ENCODE measurements at places on chromosomes 6 and 20. TPM values are rescaled to one million over a fixed set of nuclear protein-coding genes. Genes with fewer than 3 reads are reported as not detected.

DNA sequence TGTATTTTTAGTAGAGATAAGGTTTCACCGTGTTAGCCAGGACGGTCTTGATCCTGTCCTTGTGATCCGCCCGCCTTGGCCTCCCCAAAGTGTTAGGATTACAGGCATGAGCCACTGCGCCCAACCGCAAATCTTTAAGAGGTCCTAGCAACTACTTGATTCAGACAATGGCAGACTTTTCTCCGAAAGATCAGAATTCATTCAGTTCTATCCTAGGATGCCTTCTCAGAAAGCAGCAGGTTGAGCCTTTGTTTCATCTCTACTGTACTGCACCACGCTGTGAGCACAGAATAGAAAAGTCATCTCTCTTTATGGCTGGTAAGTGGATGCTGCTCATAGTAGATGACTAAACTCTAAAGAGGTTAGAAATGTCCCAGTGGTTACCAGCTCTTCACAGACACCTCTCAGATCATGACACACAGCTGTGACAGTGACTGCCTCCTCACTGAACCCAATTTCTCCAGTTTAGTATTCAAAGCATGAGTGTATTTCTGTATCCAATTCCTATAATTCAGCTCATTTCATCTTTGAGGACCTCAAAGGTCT lies 6.0 kb upstream of the HSF2 start:
- DNase-seq: no peak

DNA sequence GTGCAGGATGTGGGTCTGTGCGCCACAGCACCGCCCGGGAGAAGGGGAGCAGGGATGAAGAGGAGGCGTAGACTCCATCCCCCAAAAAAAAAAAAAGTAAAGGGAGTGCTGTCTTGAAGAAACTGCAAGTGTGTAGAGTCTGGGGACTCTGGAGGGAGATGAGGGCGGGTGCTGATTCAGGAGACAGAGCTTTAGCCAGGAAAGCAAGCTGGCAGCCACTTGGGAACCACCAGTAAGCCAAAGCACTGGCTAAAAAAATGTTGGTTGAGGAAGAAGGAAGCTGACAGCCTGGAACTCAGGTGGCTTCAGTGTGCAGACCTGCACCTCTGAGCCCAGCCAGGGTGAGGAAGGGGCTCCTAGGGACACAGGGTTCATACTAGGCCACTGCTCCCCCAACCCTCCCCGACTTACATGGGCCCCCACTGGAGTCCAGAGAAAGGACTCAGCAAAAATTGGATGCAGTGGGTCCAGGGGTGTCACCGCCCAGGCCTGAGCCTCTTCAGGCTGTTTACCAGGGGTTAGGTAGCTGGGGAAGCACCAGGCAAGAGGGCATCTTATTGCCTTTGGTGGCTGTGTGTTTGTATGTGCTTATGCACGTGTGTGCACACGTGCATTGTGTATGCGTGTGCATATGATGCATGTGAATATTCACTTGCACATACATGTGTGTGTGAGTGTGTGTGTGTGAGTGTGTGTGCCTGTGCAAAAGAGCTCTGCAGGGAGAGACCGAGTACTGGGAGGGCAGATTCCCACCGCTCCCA lies 153.5 kb upstream of the MLN start:
- no peak for DNase-seq

- no peak for DNase-seq
Measured at GRCh38 chr6:15901141-15902115, 227.5 kb upstream of the MYLIP start.

GRCh38 chr6:90420500-90420899 lies 123.9 kb upstream of the BACH2 start:
- DNase-seq: no peak

DNA sequence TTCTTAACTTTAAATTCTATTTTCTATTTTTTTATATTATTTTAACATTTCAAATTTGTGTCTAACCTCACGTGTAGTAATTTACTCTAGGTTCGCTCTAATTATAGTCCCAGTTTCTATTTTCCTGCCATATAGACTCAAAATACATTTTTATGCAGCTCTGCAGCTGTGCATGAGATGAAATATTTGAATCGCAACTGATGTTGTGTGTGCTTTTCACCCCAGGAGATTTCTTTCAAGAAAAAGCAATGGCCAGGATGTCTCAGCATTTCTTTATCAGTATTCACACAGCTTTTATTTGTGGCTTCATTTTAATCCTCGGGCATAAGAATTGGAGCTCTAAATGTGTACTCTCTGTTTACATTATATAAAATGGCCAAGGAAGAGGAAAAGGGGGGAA lies 157.6 kb downstream of the HDGFL1 start:
- no peak for DNase-seq

DNA sequence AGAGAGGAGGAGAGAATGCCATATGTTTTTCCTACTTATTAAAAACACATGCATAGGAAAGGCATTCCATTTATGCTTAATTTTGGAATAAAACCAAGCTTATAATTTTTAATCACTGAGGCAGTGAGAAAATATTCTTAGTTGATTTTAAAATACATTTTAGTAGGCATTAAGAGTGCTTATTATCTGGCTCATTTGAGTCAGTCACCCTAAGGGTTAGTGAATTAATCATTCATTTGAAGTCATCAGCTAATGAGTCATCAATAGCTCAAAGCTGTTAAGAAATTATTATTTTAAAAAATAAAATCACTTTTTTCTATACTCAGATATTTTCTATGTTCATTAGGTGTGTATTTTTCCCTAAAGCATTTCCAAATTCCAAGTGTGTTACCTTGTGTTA lies 81.6 kb downstream of the TMEM200A start:
- no peak for DNase-seq

DNA sequence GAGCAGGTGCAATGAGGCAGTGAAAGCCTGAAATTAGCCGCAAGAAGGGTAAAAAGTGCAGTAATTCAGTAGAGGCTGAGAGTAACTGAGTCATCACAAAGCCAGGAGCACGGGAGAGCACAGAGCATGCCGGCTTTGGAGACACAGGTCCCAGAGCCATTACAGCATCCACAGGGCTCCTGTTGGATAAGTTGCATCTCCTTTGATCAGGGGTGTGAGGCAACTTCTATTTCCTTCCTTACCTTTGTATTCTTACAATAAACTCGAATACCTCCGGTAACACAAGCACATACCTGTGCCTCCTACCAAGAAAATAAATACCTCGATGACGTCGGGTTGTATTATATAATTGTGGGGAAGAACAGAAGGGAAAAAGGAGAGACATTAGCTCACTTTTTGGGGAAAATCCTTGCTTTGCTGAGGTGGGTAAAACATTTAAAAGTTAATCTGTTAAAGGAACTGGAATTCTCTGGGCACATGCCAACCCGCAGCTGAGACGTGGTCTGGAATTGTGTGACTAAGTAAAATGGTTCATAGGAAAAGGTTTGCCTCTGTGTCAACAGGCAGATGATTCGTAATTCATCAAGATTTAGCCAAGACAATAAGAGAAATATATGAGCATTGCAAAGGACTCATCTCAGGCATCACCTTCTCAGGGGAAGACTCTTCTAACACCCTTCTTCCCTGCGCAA lies 360.7 kb upstream of the ZFP64 start:
- peak; percentile 14 for DNase-seq

- no peak for DNase-seq
Measured at GRCh38 chr6:147825848-147826247, 317.4 kb downstream of the SAMD5 start.

GRCh38 chr20:44023515-44024371 lies 109.1 kb downstream of the TOX2 start:
- DNase-seq: no peak

- DNase-seq: no peak
Measured at GRCh38 chr6:50649086-50649485, 64.2 kb upstream of the TFAP2D start.

DNA sequence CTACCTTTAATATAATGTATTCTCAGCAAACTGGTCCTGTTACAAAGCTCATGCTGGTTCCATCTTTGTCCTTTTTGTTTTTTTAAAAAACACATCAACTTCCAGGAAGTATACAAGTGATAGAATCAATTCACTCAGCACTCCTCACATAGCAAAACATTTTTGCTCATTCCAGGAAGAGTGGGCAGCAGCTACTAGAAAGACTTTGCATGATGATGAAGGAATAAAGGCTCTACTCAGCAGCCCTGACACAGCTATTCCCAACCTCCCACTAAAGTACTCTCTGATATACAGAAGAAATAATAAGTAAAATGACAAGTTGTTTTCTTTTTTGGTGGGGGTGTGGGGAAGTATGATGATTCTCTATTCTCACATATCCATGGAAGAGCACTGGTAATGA lies 61.2 kb downstream of the RGS17 start:
- DNase-seq: no peak

- DNase-seq: peak; percentile 14
Measured at GRCh38 chr20:15916623-15917022, 656.6 kb downstream of the KIF16B start.

DNA sequence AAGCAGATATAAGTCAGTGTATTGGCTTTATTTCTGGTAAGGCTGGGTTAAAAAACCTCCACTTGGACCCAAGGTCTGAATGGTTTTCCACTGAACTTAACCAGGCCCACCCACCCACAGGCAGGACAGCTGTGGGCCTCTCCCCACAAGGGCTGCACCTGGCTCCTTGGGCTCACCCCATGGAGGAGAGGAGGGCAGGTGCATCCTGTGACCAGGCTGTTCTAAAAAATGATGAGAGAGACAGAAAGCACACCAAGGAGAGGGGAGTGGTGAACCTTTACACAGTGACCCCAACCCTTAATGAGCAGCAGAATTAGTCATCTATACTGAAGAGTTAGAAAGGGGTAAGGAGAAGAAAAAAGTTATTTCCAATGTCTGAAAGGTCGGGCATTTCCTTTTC lies 34.5 kb upstream of the DUSP22 start:
- no peak for DNase-seq

DNA sequence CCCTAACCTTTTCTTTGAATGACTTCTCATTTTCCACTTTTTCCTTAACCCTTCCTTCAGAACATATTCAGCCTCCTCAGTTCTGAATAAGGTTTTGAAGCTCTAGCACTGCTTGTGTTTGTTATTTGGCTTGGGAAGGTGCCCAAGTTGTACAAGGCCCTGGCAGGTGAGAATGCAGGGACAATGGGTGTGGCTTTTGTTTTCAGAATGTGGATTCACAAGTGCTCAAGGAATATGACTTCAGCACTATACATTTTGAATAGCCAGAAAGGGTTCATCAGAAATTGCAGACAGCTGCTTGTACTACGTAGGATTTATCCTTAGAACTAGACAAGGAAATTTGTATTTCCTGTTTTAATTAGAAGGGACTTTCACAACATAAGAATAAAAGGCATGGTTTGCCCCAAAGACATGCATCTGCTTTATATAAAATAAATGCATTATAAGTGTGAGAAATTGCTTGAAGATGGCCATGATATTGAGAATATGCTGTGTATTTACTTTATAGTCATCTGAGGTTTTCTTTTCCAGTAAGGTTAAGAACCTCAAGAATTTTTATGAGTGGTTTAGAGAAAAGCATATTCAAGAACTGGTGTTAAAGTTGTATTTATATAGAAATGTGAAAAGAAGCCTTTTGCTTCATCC lies 29.3 kb upstream of the PRDM1 start:
- no peak for DNase-seq

GRCh38 chr6:75481936-75482593 lies 11.5 kb downstream of the FILIP1 start:
- peak; percentile 49 for DNase-seq

DNA sequence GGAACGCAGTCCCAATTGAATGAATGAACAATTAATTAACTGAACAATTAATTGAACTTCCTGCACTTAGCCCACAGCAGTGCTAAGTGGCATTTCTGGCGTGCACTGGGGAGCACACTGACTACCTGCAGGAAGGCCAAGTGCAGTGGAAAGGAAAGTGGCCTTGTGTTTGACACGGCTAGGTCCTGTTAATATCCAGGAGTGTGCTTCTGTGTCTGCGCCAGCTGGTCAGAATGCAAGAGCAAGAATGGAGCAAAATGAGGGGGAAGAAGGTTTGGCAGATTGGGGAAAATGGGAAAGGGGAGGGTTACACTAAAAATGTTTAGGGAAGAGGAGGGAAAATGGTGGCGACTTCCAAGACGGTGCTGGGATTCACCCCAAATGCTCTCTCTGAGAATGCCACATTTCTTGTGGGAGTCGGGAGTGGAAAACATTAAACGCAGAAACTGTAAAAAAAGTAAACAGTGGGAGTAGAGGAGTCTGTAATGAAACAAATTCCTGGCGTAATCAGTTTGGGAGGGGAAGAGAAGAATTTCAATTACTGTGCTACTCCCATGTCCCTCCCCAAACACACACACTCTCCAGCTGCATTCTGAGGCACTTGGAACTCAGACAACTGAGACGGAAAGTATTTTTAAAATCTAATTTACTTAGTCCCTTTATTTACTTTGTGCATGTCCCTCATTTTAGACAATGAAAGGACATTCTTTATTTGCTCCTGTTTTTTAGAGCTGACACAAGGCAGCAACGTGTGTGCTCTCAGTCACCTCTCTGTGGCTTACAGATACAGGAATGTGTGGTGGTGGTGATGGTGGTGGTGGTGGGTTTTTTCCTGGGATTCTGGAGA lies 64.1 kb downstream of the CLIC5 start:
- peak; percentile 39 for DNase-seq

DNA sequence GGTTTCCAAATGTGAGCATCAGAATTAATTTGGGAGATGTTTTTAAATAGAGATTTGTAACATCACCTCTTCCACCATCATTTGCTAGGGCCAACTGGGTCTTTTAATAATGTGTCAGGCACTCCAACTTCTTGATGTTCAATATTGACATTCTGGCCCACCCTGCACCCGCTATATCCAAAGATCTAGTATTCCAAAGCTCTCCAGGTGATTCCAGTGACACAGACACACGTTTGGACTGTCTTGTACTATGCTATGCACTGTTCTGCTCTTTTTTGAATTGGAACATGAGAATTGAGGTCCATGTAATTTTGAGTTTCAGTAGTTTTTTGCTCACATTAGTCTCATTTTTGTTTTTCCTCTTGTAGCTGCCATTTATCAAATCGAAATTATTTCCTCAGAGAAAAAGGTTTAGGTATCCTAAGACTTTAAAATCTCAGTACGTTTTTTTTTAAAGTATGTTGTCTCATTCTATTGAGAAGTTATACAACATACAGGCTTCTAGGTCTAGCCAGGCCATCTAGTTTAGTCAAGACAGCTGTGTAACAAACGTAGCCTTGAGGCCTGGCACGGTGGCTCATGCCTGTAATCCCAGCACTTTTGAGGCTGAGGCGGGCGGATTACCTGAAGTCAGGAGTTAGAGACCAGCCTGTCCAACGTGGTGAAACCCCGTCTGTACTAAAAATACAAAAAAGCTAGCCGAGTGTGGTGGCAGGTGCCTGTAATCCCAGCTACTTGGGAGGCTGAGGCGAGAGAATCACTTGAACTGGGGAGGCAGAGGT lies 3.1 kb downstream of the BICRAL start:
- DNase-seq: no peak

PROCR gene
- total RNA-seq: 22.9 TPM

IP6K3 gene
- 2.6 TPM for total RNA-seq

IMPG1 gene
- total RNA-seq: not detected

HLA-DPA1 gene
- 0.97 TPM for total RNA-seq

ARHGAP18 gene
- total RNA-seq: 47.1 TPM

GRIK2 gene
- 20.6 TPM for total RNA-seq
